DMS79 (cell line): ENCODE measurements at places on chromosomes 1 and 21.

DNA sequence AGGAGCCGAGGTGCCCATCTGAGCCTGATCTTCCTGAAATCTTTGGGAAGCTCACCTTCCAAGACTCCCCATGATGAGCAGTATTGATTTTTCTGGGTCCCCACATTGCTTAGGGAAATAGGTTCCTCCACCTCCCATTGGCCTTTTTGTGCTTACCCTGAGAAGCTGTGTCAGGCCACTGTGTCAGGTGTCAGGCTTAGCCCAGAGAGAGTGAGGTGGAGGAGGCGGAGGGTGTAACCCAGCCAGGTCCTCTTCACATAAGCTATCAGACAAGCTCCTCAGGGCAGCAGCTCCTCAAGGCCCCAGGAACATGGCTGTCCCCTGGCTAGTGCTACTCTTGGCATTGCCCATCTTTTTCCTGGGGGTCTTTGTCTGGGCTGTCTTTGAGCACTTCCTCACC, 352 bp downstream of the AADACL4 start:
- DNase-seq = no peak

- DNase-seq = no peak
Measured at GRCh38 chr1:95115708-95116137, 1.4 kb upstream of the TLCD4 start.

DNA sequence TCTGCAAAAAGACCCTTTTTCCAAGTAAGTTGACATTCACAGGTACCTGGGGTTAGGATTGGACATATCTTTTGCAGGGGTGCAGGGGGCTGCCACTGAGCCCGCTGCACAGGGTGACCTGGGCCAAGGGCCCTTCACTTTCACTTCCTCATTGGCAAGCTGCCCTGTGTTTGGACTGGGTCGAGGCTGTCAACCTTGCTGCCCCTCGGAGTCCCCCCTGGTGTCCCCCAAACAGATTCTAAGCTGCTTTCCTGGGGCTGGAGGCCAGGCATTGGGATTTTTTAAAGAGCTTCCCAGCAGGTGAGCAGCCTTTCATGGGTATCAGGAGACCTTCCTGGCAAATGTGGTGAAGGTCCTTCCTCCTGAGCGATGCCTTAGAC, 7.9 kb upstream of the UMODL1 start:
- DNase-seq = peak; percentile 91

GRCh38 chr1:41578712-41579335, 94.3 kb upstream of the EDN2 start:
- no peak for DNase-seq

- no peak for DNase-seq
Measured at GRCh38 chr1:156284757-156285156, 632 bp downstream of the TMEM79 start.

- DNase-seq = no peak
Measured at GRCh38 chr1:173093691-173094445, 43.1 kb upstream of the TNFSF18 start.

DNA sequence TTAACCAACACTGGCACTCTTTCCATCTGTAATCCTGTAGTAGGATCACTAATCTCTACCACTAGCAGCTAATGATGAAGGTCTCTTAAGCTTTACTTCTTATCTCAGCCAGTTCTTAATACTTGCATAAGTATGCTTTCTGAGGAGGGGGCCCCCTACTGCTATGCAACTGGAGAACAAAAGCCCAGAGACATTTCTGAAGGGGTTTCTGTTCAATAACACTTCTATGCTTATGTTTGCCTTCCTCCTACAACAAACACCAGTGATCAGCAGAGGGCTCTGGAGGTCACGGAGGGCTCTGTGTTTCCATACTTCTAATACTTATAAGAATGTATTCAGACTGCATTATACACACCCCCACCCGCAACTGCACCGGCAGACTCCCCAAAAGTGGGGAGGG, 215.8 kb downstream of the BARHL2 start:
- DNase-seq = no peak

DNA sequence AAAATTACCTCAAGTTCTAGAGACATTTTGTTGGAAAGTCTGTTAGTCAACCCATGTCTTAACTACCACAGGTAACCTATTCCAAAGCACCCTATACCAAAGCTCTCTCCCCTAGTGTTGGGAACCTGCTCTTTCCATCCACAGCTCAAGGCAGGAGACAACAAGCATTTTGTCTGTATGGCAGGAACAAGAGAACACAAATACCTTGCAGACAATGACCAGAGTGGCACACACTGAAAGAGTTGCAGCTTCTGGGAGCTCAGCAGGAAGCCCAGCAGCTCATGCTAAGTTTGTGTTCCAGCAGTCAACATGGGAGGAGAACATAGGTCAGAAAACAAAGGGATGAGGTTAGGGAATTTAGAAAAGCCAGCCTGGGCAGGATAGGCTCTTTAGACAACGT, 300.8 kb downstream of the HHIPL2 start:
- no peak for DNase-seq

GRCh38 chr1:164685266-164686035, 126.5 kb downstream of the PBX1 start:
- DNase-seq = no peak

- DNase-seq = no peak
Measured at GRCh38 chr1:61523893-61524605, 200.9 kb downstream of the TM2D1 start.

DNA sequence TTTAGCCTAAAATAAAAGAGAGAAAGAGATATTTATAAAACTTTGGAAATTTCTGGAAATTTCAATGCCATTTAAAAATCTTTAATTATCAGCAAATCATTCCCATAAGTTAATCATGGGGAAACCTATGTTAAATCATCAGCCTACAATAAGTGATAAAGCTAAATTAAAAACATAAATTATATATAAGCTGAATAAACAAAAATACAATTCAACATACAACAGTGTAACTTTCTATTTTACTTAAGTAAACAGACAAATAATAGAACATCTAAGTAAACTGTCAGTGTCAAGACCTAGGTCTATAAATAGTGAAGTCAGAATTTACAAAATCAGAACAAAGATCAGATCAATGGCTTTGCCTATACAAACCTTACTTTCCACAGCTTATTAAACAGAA, 57.5 kb downstream of the EPRS1 start:
- no peak for DNase-seq

DNA sequence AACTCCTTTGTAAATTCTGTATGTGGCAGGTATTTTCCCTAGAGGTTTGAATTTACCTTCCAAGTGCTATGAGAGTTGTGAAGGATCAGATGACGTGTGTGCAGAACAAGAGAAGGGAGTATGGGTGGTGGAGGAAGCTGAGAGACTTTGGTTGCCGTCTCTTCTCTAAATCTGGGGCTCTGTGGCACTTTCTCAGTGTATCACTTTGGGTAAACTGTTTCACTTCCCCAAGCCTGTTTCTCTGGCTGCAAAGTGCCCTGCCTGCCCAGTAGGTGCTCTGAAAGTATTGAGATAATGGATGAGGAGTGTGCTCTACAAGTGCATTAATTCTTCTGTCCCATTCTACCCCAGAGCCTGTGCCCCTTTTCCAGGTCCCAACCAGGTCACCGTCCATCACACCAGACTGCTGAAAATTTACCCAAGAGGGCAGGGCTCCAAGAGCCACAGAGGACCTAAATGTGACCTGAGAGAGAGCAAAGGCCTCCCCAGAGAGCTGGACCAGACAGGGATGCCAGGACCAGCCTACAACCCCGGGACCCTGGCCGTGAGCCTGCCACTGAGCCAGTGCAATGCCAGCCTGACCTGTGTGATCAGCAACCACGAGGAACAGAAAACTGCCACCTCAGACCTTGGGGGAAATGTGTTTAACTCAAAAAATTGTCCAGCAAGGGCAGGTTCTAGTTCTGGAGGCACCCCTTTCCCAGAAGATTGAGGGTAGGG, 131.6 kb upstream of the ETV3 start:
- no peak for DNase-seq

DNA sequence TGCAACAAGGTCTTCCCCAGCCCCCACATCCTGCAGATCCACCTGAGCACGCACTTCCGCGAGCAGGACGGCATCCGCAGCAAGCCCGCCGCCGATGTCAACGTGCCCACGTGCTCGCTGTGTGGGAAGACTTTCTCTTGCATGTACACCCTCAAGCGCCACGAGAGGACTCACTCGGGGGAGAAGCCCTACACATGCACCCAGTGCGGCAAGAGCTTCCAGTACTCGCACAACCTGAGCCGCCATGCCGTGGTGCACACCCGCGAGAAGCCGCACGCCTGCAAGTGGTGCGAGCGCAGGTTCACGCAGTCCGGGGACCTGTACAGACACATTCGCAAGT, 3.8 kb downstream of the ZBTB18 start:
- DNase-seq = no peak

GRCh38 chr1:33171977-33172813, 9.6 kb downstream of the TRIM62 start:
- no peak for DNase-seq

GRCh38 chr1:17207966-17208418, 3.1 kb downstream of the PADI1 start:
- no peak for DNase-seq

DNA sequence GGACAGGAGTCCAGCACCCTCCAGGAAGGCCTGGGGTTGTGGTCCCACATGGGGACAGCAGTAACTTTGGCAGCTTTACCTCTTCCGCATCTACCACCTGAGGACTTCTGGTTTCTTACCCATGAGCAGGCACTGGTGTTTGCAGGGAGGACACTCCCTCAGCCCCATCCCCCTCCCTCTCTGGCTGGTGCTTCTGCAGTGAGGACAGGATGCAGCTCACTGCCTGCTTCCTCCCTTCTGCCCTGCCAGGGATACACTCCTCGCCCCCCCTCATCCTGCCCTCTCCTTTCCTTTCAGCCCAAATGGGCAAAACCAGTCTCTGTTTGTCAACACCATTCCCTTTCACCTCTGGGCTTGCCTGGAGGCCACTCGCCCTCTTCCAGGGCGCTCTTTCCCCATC, 62.4 kb downstream of the KIRREL1 start:
- DNase-seq = no peak

- DNase-seq = no peak
Measured at GRCh38 chr1:156081917-156082308, 352 bp downstream of the MEX3A start.

DNA sequence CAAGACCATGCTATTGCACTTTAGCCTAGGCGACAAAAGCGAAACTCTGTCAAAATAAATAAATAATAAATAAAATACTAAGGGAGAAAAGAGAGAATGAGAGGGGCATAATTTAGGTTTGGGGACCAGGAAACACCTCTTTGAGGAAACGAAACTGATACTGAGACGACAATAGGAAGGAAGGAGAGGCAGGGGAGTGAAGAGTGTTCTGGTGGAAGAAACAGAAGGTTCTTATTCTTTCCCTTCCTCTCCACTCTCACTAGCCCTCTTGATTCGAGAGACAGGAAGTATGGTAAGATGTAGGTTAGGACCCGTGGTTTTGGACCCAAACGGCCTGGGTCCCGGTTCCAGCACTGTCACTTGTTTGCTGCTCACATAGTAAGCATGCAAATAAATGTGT, 1.6 kb upstream of the NKAIN1 start:
- no peak for DNase-seq

DNA sequence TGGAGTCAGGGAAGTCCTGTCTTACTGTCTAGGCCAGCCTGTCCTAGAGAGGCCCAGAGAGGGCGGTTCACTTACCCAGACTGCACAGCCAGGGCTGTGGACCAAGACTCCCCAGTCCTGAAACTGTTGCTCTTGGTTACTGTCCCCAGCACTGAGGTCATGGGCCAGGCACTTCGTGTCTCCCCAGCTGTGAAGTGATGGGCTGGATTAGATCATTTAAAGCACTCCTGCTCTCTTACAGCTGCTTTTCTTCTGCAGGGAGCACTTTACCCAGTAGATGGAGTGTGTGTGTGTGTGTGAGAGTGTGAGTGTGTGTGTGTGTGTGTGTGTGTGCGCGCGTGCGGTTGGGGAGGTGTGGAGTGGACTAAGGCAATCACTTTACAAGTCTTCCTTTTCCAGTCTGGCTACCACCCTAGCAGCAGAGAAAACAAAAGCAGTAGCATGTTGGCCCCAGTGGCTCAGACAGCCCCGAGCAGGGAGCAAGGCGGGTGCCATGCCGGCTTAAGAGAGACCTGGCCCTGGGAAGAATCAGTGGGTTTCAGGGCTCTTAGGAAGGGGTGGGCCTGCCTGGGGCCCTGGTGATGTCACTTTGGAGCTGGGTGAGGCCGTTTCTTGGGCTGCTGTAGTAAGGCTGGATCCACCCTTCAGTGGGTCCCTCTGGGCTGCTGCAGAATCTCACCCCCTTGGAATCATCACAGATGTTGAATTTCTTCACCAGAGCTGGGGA, 2.4 kb downstream of the SPSB1 start:
- DNase-seq = peak; percentile 12

GRCh38 chr1:158153746-158154444, 26.8 kb upstream of the CD1D start:
- no peak for DNase-seq

DNA sequence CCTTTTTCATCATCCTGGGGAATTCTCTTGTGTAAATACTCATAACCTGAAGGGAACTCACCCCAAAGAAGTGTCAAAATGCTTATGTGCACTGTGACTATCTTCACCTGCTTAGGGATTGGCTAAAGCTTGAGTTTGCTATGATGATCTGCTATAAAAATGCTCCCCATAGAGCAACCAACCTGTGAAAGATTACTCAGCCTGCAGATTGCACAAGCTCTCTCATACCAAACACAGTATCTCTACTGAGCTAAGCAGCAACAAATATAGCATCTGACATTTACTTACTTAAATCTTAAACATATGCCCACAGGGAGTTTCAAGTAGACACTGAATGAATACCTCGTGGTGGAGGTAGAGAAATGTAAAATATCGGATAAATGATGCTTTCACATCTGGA, 725.8 kb downstream of the MRPL39 start:
- no peak for DNase-seq

DNA sequence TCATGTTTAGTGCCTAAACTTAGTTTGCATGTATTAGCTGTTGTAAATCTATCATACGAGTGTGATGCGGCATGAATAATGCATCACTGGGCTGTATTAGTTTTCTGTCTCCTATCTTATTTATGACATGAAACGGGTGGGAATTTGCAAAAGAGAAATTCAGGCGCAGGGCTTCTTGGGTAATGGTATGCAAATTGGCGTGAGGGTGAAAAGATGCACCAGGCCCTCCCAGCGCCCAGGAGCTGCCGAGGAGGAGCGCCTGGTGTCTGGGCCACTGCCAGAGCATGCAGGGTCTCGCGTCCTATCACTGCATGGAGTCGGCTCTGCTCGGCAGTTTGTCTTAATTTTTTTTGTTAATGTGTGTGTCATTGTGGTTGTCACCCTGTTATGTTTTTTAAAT, 82.9 kb upstream of the ACTL8 start:
- no peak for DNase-seq

DNA sequence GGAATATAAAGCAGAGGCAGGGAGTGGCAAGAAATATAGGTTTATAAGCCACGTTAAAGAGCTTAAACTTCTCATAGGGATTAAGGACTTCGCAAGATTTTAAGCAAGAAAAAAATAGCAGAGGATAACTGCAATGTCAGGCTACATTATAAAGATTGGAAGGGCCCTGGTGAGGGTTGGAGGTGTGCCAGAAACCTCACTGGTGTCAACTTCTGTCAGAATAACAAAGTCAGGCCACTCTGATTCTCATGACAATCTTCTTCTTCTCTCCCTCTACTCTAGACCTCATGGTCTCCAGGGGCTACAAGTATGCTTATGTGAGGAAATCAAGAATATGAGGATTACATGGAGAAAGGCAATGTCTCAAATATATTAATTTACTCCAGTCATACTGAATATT, 32.6 kb upstream of the FMO2 start:
- DNase-seq = no peak
